ENCODE measurements at places on chromosomes 6 and 20.

DNA sequence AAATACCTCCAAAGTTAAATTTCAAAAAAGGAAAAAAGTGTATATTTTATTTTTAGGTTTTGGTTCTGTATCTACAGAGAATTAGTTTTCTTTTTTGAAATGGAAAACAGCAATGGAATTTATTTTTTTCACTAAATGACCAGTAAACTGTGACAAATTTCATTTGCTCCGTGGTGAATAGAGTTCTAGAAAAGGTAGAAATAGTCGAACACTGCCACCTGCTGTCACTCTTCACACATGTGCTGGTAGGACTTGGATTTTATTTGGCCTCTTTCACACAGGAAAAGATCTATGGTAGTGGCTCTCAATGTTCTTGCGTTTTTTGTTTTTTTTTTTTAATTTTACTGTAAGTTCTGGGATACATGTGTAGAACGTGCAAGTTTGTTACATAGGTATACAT is 312.5 kb downstream of the EYA4 start:
- peak; percentile 5 for DNase-seq

- no peak for DNase-seq
Measured at GRCh38 chr20:4552075-4552640, 169.6 kb upstream of the PRND start.

GRCh38 chr6:57276946-57277345 is 40.5 kb upstream of the PRIM2 start:
- no peak for DNase-seq

- no peak for DNase-seq
Measured at GRCh38 chr6:13098793-13099570, 229.4 kb downstream of the TBC1D7 start.

GRCh38 chr6:136571496-136571895 is 21.3 kb upstream of the MAP7 start:
- no peak for DNase-seq

Data from activated CD4-positive, alpha-beta T cell treated with anti-CD3 and anti-CD28 coated beads for 4 hours (primary cell).